Activated naive CD8-positive, alpha-beta T cell treated with anti-CD3 and anti-CD28 coated beads, Interleukin-2, amount 10 ng/mL, durations not matched to agents 7 days and 5 days (primary cell): ENCODE measurements at places on chromosomes 1 and 21. TPM values are rescaled to one million over a fixed set of nuclear protein-coding genes. Genes with fewer than 3 reads are reported as not detected.

GRCh38 chr1:172533513-172534151, 682 bp downstream of the SUCO start:
- peak overlapping the region; percentile 99 for H3K27ac ChIP-seq
- peaks cover 9% of the 10 kb centered on the region for H3K36me3 ChIP-seq
- DNase-seq = peak; percentile 54
- peak overlapping the region; percentile 97 for H3K4me3 ChIP-seq
- peaks cover 6% of the 10 kb centered on the region for H3K27me3 ChIP-seq

The F5 gene
- total RNA-seq = 1.3 TPM

DNA sequence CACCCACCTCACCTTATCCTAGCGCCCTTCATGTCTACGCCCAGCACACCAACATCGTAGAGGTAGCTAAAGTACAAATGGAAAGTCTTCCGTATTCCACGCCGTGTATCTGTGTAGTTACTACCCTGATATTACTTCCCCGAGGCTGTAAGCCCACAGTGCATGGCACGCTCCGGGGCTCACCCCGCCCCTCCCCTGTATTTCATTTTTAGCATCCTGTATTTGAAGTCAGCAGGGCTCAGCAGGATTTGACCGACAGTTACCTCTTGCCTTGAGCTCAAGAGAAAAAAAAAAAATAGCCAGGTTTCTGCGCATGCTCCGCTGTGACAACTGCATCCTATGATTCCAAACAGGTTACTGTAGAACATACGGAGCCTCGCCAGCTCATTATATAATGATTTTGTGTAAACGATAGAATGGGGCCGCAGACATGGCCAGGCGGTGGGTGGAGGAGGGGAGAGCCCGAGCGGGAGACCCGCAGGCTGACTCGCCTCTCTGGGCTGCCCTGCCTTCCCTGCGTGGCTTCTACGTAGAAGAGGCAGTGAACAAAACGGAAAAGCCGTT, 1.3 kb downstream of the ABCG1 start:
- H3K4me1 ChIP-seq = peaks cover 18% of the 10 kb centered on the region
- H3K36me3 ChIP-seq = peaks cover 4% of the 10 kb centered on the region
- DNase-seq = peak; percentile 73

The GADD45A gene
- 24.4 TPM for total RNA-seq

The C8B gene
- total RNA-seq = not detected

DNA sequence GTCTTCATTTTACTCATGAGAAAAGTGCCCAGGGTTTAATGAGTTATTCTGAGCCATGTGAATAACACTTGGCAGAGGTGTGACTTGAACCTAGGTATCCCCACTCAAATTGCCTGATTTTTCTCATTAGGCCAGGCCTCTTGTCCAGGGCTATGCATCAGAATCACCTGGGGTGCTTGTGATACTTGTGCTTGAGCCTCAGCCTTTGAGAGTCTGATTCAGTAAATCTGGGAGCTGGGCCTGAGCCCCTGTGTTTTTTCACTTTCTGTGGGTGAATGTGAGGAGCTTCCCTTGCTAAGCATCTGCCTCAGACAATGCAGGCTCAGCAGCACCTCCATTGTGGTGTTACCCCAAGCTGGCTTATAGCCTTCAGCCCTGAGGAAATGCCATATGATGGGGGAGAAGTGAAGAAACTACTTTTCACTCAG, 127.1 kb downstream of the S1PR1 start:
- no peak overlapping the region for H3K4me3 ChIP-seq
- H3K4me1 ChIP-seq = no peaks in the 10 kb centered on the region

GRCh38 chr1:161473348-161473747, 31.9 kb upstream of the FCGR2A start:
- peaks cover 27% of the 10 kb centered on the region for H3K27me3 ChIP-seq
- no peaks in the 10 kb centered on the region for H3K36me3 ChIP-seq
- DNase-seq = no peak
- H3K27ac ChIP-seq = no peak overlapping the region
- H3K4me1 ChIP-seq = peaks cover 1% of the 10 kb centered on the region

DNA sequence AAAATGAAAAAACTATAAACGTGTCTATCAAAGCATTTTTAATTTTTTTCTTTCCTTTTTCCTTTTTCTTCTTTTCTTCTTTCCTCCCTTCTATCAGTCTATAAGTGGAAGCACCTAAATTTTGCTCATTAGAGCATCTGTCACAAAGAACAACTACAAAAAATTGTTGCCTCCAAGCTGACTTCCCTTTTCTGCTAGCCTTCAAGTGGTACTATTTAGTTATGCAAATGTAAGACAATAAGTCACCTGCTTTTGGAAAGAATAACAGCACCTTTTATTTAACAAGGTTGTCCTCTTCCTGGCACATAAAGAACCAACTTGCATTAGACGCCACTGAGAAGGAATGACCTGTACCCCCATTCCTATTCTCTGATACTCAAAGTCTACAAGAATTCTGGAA, 45.0 kb upstream of the C1orf53 start:
- no peaks in the 10 kb centered on the region for H3K36me3 ChIP-seq
- no peak for DNase-seq
- no peaks in the 10 kb centered on the region for H3K4me1 ChIP-seq
- H3K27me3 ChIP-seq = no peaks in the 10 kb centered on the region
- no peak overlapping the region for H3K27ac ChIP-seq

DNA sequence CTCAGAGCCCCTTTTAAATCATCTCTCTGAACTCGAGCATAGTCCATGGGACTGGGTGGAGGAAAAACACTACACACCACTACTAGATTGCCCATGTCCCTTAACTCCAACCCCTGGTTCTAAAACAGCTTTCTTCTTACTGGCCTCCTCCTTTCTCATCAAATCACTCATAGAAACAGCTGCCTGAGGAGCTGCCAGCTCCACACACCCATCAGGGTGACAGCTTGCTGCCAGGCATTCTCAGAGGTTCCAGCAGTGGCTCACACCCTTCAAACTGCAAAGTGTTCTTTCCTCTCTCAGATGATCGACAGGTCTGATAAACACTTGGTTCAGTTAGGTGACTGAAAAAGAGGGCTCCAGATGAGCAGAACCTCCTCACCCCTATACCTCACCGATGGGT, 543.0 kb upstream of the PLXNA2 start:
- no peaks in the 10 kb centered on the region for H3K36me3 ChIP-seq
- DNase-seq = no peak
- no peaks in the 10 kb centered on the region for H3K27me3 ChIP-seq
- no peak overlapping the region for H3K27ac ChIP-seq
- no peak overlapping the region for H3K4me3 ChIP-seq

GRCh38 chr1:29282135-29282923, 46.0 kb downstream of the PTPRU start:
- DNase-seq = no peak
- H3K4me3 ChIP-seq = no peak overlapping the region
- H3K27ac ChIP-seq = no peak overlapping the region
- H3K27me3 ChIP-seq = no peaks in the 10 kb centered on the region

The ZNF362 gene
- total RNA-seq = 18.8 TPM

- H3K27me3 ChIP-seq = no peaks in the 10 kb centered on the region
- H3K36me3 ChIP-seq = peaks cover 8% of the 10 kb centered on the region
- peaks cover 10% of the 10 kb centered on the region for H3K4me1 ChIP-seq
- H3K27ac ChIP-seq = no peak overlapping the region
- no peak for DNase-seq
These were observed 30.5 kb downstream of the SLC9A1 start for GRCh38 chr1:27124405-27124804.

- H3K27me3 ChIP-seq = no peaks in the 10 kb centered on the region
- H3K27ac ChIP-seq = no peak overlapping the region
- DNase-seq = no peak
- peaks cover 7% of the 10 kb centered on the region for H3K4me1 ChIP-seq
These were observed 65.9 kb upstream of the TIAM1 start for GRCh38 chr21:31409831-31410487.

DNA sequence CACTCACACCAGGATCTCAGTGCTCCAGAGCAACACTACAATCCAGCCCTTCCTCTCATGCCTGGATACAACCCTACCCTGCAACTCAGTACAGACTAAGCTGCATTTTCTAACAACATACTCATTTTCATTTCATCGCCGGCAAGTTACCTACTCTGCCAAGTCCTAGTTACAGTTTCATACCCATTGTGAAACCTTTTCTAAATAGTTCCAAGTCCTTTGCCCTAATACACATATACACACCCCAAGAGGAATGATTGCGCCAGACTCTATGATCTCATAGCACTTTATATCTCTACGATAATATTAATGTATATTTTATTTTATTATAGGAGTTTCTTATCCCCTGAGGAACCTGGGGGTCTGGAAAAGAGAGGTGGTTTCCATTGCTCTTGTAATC, 122.4 kb downstream of the LMX1A start:
- no peak overlapping the region for H3K4me3 ChIP-seq
- no peak overlapping the region for H3K27ac ChIP-seq
- H3K36me3 ChIP-seq = no peaks in the 10 kb centered on the region
- peaks cover 46% of the 10 kb centered on the region for H3K27me3 ChIP-seq
- H3K4me1 ChIP-seq = no peaks in the 10 kb centered on the region
- DNase-seq = no peak

DNA sequence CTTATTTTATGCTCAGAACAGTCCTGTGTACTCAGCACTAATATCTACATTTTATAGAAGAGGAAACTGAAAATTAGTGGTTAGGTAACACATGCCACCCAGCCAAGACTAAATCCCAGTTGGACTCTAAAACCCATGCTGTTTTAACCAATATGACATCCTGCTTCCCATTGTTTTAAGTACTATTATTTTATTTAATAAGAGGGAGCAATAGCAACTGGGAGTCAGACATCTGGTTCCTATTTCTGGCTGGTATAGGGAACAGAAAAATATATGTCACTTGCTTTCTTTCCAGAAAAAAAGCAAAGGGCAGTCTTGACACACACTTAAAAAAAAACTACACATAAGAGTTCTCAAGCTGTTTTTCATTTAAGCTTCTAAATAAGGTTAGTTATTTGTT, 11.9 kb downstream of the KLHL12 start:
- no peak for DNase-seq
- no peak overlapping the region for H3K4me3 ChIP-seq
- H3K36me3 ChIP-seq = peaks cover 30% of the 10 kb centered on the region
- no peaks in the 10 kb centered on the region for H3K27me3 ChIP-seq

DNA sequence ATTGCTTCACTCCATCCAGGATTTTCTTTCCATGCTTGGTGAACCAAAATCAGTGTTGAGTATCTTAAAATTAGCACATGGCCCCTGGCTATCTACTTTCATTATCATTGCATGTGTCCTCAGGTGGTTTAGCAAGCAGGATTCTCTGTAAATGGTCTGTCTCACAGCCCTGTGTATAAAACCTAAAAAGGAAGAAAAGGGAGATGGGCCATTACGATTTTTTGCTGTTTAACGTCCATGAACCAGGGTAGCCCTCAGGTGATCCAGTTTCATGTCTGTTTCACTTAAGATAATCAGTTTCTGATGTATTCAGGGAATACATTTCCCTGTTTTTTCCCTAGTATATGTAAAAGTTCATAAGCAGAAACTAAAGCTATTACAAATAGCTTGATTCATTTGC, 238.2 kb downstream of the NFIA start:
- H3K36me3 ChIP-seq = no peaks in the 10 kb centered on the region
- peaks cover 7% of the 10 kb centered on the region for H3K4me1 ChIP-seq
- H3K27ac ChIP-seq = no peak overlapping the region
- no peak overlapping the region for H3K4me3 ChIP-seq

- peaks cover 18% of the 10 kb centered on the region for H3K27me3 ChIP-seq
- H3K4me3 ChIP-seq = peak overlapping the region; percentile 42
- no peak overlapping the region for H3K27ac ChIP-seq
- peaks cover 8% of the 10 kb centered on the region for H3K36me3 ChIP-seq
- no peak for DNase-seq
These were observed 688 bp upstream of the CHD5 start for GRCh38 chr1:6180707-6181311.

- no peaks in the 10 kb centered on the region for H3K4me1 ChIP-seq
- peaks cover 19% of the 10 kb centered on the region for H3K27me3 ChIP-seq
- no peaks in the 10 kb centered on the region for H3K36me3 ChIP-seq
- no peak overlapping the region for H3K4me3 ChIP-seq
These were observed 82.2 kb downstream of the BCAR3 start for GRCh38 chr1:93599479-93599878.

- no peaks in the 10 kb centered on the region for H3K27me3 ChIP-seq
- DNase-seq = no peak
- no peak overlapping the region for H3K27ac ChIP-seq
- no peaks in the 10 kb centered on the region for H3K4me1 ChIP-seq
- H3K4me3 ChIP-seq = no peak overlapping the region
- no peaks in the 10 kb centered on the region for H3K36me3 ChIP-seq
These were observed 164.6 kb downstream of the RASAL2 start for GRCh38 chr1:178258536-178258935.

GRCh38 chr1:41919131-41919530, 409 bp upstream of the HIVEP3 start:
- H3K4me3 ChIP-seq = peak overlapping the region; percentile 96
- no peak for DNase-seq
- H3K36me3 ChIP-seq = peaks cover 3% of the 10 kb centered on the region
- peaks cover 52% of the 10 kb centered on the region for H3K4me1 ChIP-seq
- H3K27ac ChIP-seq = peak overlapping the region; percentile 97
- H3K27me3 ChIP-seq = no peaks in the 10 kb centered on the region

GRCh38 chr1:53502641-53503432, 43.6 kb downstream of the DMRTB1 start:
- H3K27me3 ChIP-seq = no peaks in the 10 kb centered on the region
- H3K4me1 ChIP-seq = peaks cover 3% of the 10 kb centered on the region
- H3K4me3 ChIP-seq = no peak overlapping the region
- DNase-seq = no peak
